ENCODE measurements at places on chromosomes 13 and 19.

DNA sequence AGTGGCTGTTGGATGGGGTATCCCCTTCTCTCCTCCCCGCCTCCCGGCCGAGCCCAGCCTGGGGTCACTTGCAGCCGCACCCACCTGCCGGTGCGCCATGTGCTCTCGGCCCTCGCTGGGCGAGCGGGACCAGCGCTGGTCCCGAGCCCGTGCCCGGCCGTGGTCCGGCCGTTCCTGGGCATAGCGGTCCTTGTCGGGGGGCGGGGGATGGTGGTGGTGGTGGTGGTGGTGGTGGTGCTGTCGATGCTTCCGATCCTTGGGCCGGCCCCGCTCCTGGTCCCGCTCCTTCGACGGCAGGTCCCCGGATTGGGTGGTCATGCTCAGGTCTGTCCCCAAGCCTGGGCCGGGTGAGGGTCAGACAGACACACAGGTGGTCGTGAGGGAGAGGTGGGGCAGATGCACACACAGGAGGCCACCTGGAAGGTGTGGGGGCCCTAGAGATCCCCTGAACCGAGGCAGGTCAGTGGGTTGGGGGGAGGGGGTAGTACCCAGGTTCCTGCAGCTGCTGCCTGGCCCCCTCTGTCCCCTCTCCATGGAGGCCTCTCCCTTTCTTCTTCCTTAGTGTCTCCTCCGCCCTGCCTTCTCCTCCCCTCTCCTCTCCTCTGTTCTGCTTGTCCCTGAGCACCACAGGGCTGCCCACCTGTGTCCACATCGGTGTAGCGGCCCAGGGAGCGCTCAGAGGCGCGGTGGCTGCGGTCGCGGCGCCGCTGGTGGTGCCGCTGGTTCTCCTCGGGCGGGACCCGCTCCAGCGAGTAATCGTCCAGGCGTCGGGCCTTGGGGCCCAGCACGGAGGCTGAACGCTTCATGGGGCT lies 58.7 kb downstream of the IER2 start:
- DNase-seq, result no peak

- DNase-seq, result no peak
Observed at GRCh38 chr13:88124142-88124541, 453.0 kb downstream of the SLITRK5 start.

GRCh38 chr19:4094291-4094690 lies 27.6 kb upstream of the ZBTB7A start:
- DNase-seq, result no peak

GRCh38 chr19:10283301-10284064 lies 3.3 kb upstream of the ICAM4 start:
- no peak for DNase-seq

DNA sequence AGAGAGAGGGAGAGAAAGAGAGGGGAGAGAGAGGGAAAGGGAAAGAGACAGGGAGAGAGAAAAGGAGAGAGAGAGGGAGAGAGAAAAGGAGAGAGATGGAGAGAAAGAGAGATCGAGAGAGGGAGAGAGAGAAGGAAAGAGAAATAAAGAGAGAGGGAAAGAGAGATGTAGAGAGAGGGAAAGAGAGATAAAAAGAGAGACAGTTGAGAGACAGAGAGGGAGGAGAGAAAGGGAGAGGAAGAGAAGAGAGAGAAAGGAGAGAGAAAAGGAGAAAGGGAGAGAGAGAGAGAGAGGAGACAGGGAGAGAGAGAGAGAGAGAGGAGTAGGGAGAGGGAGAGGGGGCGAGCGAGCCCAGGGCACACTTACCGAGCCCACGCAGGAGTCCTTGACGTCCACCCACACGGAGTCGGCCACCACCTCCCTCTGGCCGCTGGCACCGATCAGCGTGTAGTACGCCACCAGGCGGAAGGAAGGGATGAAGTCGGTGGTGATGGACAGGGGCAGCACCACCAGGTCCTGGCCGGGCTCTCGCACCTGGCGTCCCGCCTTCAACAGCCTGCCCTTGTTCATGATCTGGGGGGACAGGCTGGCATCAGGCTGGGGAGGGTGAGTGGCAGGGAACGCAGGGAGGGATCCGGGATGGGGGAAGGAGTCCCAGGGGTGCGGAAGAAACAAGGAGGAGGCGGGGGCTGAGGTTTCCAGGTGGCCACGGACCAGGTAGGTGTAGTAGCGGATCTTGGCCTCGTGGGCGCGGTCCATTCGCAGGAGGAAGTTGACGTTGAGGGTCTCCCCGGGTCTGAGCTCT lies 10.0 kb downstream of the C3 start:
- DNase-seq, result no peak

DNA sequence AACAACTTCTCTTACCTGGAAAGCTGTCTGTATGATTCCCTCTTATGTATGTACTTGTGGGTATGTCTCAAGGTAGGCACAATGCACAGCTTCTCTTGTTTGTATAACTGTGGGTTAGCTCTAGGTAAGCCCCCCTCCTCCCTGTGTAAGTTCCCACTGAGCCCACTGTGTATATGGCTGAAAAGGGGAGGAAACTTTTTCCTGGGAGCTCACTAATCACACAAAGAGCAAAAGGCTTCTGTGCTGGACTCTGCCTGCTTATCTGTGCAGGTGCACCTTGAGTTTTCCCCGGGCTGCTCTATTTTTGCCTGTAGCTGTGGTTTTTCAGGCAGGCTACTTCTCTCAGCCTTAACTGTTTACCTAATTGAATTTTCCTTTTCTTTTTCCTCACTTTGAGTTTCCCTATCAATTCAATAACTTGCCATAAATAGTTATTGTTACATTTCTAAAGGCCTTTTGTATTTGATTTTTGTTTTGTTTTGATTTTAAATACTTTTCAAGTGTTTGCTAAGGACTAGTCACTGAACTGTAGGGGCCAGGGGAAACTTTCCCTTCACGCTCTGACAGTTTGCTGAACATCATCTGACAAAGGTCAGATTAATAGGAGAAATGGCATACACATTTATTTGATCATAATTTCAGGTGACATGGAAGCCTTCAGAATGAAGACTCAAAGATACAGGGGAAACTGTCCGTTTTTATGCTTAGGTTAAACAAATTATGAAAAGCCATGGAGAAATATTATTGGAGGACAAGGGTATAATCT lies 423.5 kb upstream of the ATXN8OS start:
- DNase-seq, result no peak

DNA sequence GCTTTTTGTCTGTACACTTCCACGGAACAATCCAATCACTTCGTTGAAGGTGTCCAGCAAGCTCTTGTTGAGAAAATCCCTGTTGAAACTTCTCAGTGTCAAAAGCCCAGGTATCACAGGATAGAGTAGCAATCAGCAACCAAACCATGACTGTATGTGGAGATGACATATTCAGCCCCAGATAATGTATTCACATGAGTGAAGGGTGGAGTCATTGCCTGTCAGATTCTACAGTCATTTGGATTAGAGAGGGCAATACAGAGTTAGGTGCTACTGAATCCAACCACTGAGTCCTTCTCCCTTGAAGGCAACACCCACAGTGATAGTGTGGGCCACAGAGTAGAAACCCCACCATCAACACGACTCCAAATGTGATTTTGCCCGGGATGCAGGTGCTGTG lies 23.3 kb downstream of the ZNF627 start:
- no peak for DNase-seq

DNA sequence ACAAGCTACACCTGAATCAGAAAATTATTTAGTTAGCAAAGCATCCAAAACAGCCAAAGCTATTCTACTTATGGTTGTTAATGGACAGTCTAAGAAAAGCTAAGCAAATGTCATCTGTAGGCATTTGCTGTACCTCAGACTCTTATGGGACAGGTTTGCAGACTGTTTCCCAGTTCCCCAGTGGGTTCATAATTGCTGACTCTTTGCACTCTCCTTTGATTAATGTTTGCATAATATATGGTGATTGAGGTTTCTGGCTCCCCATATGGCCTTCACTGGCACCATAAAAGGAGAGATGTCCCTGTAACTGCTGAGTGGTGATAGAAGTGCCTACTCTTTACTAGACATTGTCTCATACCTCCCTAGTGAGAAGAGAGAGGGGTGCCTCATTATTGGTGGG lies 142.1 kb downstream of the GPC6 start:
- no peak for DNase-seq

DNA sequence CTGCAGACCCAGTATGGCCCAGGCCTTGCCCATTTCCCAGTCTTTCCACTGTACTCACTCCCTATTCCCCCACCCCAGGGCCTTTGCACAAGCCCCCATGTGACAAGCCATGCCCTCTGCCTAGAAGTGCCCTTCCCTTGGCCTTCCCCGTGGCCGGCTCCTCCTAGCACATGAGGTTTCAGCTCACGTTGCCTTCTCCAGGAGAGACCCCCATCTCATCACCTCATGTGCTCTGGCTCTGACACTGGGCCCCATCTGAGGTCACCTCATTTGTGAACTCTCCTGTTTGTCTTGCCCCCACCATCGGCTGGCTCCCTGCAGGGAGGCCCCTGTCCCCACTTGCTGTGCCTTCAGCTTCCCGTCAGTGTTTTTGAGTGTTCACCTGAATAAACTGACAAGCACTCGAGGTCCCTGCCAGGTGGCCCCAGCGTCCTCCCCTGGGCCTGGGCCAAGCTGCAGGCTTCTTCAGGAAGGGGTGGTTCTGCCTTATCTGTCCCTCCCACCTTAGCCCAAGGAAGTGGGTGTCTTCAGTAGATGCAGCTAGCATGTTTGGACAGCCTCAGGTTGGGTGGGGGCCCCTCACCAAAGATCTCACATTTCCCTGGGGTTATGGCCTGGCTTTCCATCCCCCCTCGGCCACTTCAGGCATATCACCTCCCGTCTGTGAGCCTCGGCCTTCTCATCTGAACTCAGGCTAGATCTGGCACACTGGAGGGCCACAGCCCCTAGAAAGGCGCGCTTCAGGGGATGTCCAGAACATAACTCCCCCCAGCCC lies 3.8 kb upstream of the SLC25A42 start:
- DNase-seq, result no peak

DNA sequence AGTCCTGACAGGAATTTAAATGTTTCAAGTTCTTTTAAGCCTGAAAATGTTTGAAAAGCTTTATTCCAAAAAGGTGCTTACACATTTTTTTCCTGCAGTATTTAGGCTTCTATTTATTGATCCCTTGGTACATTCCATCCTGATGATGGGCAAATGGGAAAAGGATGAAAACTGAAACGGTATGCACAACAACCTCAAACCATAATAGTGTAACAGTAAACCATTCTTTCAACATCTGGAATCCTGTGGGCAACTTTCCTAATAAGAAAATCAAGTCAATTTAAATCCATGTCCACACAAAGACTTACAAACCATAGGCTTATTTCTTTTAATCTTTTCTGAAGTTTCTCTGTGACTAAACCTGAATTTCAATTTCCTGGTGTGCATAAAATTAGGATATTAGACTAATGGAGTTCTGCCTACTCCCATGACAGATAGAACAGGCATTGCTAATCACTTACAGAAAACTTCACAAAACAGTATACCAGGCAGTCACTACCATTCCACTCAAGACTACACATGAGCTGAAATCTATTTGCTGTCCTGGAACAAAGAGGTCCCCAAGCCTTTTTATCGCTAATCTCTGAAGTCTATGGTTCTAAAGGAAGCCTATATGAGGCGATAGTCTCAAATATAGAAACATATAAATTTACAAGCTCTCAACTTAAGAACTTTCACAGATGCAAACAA lies 103.3 kb downstream of the DLEU7 start:
- DNase-seq, result no peak

DNA sequence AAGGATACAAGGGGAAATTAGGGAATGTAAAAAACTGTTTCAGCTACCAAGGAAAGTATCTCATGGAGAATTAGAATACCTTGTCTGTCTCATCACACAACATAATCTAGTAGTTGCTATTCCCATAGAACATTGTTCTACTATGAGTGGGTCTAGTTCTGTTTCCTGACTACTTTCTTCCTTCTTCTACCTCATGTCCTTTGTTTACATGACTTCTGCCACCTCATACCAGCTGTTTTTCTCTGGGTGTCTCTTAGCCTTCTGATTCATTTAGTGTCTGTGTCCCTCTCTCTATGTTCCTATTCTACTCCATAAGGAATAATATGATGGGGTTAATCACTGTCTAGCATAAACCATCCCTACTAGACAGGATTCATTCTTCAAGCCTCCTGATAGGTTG lies 887.3 kb downstream of the DIAPH3 start:
- DNase-seq, result no peak

GRCh38 chr13:97339988-97340749 lies 93.8 kb upstream of the RAP2A start:
- DNase-seq, result no peak

GRCh38 chr19:27828829-27829228 lies 1384.1 kb downstream of the UQCRFS1 start:
- DNase-seq, result no peak

GRCh38 chr13:51213173-51213728 lies 8.9 kb upstream of the FAM124A start:
- no peak for DNase-seq

DNA sequence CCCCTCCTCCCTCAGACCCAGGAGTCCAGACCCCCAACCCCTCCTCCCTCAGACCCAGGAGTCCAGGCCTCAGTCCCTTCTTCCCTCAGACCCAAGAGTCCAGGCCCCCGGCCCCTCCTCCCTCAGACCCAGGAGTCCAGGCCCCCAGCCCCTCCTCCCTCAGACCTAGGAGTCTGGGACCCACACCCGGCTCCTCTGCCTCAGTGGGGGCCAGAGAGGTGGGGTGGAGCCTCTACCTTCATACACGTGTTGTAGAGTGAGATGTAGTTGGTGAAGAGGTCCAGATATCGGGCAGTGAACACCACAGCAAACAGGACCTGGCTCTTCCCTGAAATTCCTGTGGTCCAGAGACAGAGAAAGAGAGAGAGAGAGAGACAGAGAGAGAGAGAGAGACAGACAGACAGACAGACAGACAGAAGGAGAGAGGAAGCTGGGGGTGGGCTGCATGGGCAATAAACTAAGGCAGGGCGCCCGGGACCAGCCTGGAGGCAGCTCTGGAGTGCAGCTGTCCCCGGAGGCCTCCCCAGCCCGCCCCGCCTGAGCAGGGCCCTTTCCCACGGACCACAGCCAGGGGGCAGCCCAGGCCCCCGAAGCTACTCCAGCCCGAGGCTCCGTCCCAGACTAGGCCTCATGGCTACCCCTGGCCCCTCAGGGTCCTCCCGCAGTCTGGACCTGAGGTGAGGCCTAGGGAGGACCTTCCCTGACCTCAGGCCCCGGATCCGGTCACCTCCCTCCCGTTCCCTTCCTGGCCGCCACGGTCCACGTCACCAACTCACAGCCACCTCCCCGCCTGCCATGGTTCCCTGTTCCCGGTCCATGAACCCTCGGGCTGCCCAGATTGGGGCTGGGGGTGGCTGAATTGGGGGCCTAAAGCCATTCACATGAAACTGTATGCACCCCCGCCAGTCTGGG lies 907 bp downstream of the KDELR1 start:
- no peak for DNase-seq

GRCh38 chr13:93865235-93865634 lies 614.2 kb downstream of the DCT start:
- DNase-seq, result no peak

DNA sequence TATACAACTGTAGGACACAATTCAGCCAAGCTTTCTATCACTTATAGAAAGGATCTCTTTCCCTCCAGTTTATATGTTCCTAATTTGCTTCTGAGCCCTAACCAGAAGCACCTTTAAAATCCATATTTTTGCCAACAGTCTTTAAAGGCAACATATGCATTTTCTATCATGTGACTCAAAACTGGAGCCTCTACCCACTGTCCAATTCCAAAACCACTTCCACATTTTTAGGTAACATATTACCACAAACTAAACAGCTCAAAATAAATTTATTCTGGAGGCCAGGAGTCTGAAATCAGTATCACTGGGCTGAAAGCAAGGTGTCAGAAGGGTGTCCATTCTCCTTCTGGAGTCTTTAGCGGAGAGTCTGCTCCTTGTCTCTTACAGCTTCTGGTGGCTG lies 15.9 kb upstream of the EFNB2 start:
- no peak for DNase-seq

GRCh38 chr13:33112766-33113165 lies 96.5 kb downstream of the KL start:
- no peak for DNase-seq
